Activated T-cell treated with anti-CD3 and anti-CD28 coated beads, Interleukin-2, amount 50 U/mL, for 1 hour (primary cell): ENCODE measurements at places on chromosomes 11 and 22.

GRCh38 chr22:37337204-37337943 is 55.1 kb downstream of the CYTH4 start:
- no peak for DNase-seq

- DNase-seq = no peak
These were observed 4.7 kb downstream of the ZBTB16 start for GRCh38 chr11:114064216-114064615.

DNA sequence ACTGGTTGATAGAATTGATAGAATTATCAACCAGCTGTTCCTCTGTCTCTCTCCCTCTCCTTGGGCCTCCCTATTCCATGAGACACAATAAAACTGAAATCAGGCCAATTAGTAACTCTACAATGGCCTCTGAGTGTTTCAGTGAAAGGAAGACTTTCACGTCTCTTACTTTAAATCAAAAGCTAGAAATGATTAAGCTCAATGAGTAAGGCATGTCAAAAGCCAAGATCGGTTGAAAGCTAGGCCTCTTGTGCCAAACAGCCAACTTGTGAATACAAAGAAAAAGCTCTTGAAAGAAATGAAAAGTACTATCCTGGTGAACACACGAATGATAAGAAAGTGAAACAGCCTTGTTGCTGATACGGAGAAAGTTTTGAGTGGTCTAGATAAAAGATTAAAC is 16.6 kb downstream of the PIH1D2 start:
- DNase-seq = no peak

DNA sequence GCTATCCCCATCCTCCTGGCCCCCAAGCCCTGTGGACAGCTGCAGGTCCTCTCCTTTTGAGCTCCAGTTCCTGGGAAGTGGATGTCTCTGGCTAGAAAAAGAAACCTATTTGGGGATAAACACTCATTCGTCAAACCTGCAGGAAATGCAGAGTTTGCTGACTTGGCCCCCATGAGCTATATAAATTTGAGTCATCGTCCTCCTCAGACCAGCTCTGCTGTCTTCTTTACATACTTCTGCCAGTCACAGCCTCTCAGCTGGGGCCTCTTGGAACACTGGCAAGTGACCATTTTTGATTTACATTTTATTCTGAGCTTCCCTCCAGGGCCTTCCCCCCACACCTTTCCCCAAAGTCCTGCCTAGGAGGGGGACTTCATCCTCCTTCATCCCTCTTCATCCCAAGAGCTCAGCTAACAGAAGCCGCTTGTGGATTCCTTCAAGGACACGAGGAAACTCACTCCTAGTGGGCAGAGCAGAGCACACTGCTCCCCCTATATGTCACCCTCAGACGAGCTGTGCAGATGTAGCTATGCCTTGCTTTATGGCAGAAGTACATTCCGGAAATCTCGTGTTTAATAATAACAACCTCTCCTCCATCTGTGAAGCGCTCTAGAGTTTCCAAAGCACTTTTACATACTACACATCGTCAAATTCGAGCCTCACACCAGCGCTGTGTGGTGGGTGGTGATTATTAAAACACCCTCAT is 131.8 kb downstream of the FEZ1 start:
- DNase-seq = no peak

GRCh38 chr22:46849101-46849500 is 86.7 kb downstream of the TBC1D22A start:
- no peak for DNase-seq

- DNase-seq = peak; percentile 40
These were observed 255 bp upstream of the SYNGR1 start for GRCh38 chr22:39349506-39349966.

DNA sequence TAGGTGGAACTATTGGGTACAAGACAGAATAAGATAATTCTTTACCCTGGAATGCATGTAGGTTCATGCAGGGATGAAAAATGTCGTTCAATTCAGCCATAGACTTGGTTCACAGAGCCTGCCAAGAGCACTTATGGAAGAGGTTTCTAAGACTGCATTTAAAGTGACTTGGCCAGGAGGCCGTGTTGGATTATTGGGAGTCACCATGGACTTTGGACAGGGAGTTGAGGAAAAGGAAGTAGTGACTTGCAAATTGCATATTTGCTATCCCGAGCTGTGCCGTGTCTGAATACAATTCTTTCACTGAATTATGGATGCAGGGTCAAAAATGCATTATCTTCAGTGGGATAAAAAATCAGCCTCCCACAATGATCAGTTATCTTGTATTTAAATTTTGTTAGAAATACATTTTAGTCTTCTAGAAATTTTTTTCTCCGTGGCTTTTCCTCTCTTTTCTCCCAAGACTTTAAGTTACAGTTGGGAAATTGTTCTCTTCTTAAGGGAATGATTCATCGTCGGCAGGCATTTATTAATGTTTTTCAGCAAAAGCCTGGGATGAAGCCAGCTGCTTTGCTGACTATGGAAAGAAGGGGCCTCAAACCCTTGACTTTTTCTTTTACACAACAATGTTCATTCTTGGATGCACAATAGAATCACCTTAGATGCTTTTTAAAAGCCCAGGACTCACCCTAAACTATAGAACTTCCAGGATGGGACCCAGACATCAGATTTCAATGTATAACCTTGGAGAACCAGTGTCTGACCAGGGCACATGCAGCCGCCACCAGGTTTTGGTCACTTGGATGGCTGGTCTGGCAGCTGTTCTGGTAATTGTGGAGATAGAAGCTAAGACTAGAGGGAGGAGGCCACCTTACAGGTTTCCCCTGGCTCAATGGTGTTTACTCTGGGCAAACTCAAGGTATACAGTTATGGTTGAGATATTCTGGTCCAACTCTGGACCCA is 70.8 kb downstream of the FAT3 start:
- DNase-seq = no peak

- DNase-seq = no peak
These were observed 42.7 kb upstream of the MN1 start for GRCh38 chr22:27844256-27844655.

DNA sequence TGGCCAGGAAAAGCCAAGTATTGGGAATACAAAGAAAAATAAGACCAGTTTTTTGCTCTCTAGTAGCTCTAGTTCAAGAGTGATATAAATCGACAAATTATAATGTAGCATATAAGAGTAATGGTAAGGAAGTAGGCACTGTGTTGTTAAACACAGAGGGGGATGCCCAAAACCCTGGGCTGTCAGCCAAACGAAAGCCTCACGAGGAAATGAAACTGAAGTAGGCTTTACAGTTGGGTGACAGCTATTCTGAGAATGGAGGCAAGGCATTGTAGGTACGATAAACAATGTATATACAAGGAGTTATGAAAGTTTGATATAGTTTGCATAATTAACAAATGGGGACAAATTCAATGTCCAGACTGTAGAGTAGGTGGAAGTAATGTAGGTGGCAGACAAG is 176.4 kb downstream of the FAM181B start:
- no peak for DNase-seq

DNA sequence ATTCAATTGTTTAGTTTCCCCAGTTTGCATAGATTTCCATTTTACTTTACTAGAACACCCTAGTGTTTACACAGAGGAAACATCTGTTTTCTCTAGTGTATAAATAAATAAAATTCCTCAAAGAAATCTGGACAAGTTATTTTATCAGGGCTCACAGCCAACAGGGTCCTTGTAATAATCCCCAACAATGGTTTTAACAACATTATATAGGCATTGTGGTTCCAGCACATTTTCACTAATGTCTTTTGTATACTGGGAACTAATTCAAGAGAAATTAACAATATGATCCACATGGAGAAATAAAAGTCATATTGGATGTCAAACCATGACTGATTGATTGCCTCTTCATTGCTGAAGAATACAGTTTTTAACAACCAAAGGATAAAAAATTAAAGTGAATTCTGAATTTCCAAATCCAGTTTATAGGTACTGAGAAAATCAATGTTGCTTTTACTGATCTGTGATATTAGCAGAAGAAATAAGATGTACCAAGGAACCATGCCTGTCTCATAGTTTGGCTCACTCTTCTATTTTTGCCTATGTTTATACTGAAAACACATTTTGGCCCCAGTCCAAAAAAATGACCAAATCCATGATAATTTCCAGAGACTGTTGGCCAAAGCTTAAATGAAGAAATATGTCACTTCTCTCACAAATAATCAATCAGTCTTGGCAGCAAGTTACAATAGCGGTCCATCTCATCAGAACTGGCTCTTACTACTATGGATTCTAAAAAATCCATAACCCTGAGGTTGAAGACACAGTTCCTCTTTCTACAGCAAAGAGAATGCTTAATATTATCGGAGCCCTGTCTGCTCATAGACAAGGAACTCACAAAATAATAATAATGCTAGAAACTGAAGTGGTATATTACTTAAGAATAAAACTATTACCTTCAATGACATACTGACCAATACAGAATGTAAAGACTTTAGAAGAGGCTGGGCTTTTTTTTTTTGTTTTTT is 1.4 kb upstream of the MS4A13 start:
- DNase-seq = no peak

GRCh38 chr11:134535029-134536025 is 123.3 kb upstream of the B3GAT1 start:
- DNase-seq = no peak

DNA sequence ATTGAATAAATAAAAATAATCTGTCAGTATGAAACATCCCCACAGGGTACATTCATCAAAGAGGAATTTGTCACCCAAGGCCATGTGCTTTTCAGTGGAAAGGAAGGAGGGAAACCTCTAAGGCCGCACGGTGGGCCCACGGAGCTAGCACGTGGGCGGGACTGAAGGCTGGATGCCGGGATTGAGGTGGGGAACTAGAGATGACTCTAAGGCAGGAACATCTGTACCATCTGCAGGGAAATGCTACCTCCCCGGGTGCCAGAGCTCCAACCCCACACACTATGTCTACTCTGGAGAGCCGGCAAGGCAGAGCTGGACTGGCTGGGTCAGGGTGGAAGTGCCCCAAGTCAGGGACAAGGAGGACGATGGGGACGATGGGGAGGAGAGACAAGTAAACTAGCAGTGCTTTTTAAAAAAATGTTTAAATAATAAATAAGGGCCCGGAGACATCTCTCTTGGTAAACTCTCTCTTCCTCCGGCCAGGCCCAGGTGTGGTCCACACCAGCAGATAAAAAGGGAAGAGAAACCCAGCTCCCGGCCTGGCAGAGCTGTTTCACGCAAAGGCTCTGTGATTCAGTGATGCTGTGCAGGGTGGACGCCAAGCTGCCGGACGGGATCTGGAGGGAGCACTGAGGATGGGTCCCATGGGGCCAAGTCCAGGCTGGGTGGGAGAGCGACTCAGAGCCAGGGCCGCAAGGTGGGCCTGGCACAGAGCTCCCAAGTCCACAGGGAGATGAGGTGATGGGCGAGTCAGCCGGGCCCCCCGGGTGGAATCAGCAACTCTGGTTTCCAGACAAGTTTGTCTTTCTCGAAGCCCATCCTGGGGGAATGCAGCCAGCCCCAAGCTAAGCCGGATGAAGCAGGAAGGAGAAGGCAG is 5.8 kb downstream of the LIF start:
- no peak for DNase-seq

- no peak for DNase-seq
These were observed 78.0 kb downstream of the DHCR7 start for GRCh38 chr11:71370020-71370747.

- DNase-seq = no peak
These were observed 4.8 kb upstream of the C11orf97 start for GRCh38 chr11:94507485-94507884.

DNA sequence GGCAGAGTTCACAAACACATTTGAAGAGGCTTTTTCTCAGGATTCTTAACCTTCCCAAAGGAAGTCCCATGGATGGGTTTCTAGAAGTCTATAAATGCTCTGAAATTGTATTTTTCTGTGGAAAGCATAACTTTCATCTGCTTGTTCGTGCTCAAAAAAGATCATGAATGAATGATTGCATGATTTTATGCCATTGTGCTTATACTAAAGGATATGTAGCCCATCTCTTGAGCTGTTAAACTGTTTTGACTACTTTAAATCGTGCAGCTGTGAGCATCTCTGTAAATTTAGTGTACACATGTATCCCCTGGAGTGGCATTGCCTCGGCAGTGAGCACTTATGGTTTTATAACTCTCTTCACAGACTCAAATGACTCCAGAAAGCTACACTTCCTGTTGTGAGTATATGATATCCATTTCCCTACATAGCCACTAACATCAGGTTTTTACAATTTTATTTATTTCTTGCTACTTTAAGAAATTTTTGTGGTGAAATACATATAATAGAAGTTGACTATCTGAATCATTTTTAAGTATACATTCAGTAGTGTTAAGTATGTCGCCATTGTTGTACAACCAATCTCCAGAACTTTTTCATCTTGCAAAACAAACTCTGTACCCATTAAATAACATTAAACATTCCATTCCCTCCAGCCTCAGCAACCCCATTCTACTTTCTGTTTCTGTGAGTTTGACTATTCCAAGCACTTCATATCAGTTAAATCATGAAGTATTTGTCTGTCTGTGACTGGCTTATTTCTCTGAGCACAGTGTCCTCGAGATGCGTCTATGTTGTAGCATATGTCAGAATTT is 8.0 kb downstream of the NEAT1 start:
- DNase-seq = no peak

- DNase-seq = no peak
These were observed 358.3 kb upstream of the CTSC start for GRCh38 chr11:88695689-88696414.

GRCh38 chr11:123479048-123479837 is 49.2 kb downstream of the GRAMD1B start:
- DNase-seq = no peak

DNA sequence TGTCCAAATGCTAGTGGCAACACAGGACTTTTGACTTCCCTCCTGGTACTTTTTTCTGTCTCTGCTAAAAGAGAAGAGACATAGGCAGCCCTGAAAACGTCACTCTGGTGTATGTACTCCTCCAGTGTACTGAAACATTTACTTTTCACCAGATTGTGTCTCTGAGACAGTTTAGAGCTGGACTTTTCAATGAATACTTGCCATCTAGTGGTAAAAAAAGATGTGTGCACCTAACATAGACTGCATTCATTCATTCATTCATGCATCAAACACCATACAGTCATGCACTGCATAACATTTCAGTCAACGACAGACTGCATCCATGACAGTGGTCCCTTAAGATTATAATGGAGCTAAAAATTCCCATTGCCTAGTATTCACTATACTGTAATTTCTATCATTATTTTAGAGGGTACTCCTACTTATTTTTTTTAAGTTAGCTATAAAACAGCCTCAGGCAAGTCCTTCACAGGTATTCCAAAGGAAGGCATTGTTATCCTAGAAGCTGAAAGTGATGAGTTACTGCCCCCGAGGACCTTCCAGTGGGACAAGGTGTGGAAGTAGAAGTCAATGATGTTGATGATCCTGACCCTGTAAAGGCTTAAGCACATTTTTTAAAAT is 186.2 kb downstream of the SPON1 start:
- no peak for DNase-seq

DNA sequence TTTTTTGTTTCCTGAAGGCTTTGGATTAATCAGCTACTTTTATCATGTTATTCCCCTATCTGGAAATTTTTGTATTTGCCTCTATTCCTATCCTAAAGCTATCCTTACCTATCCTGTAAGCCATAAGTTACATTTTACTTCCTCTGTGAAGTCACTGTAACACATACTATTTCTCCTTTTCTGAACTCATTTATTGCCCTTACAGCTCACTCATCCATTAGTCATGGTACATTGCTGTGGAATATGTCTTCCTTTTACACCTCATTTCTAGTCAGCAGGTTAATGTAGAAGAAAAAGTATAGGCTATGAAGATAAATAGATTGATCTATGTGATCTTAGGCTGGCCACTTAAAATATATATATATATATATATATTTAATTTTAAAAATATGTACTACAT is 28.0 kb downstream of the SWAP70 start:
- no peak for DNase-seq

- DNase-seq = no peak
These were observed 84.3 kb downstream of the IGLL1 start for GRCh38 chr22:23495614-23496444.
